ENCODE measurements at places on chromosomes 1 and 21. TPM values are rescaled to one million over a fixed set of nuclear protein-coding genes. Genes with fewer than 3 reads are reported as not detected.

DNA sequence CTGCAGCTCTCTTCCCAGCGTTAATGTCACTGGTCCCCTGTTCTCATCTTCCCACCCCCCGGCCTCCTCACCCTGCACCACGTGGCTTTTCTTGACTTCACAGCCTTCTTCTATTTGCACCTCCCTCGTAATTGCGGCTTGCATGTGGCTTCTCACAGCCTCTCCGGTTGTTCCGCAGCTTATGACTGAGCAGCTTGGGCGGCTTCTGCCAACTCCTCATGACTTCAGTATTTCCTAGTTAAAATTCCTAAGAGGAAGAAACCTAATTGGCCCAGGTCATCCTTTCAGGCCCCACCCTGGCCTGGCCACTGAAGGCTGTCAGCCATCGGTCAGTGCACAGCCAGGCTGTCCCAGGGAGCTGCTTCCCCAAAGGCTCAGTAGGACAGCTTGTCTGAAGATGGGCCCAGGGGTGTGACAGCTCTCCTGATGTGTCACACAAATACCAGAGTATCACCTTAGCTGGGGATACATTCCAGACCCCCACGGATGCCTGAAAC, 8.6 kb upstream of the RERE start:
- no peak overlapping the region for H3K27ac ChIP-seq
- DNase-seq = no peak
- H3K4me3 ChIP-seq = no peak overlapping the region
- no peaks in the 10 kb centered on the region for H3K36me3 ChIP-seq

- no peak overlapping the region for H3K4me3 ChIP-seq
- no peaks in the 10 kb centered on the region for H3K27me3 ChIP-seq
- no peaks in the 10 kb centered on the region for H3K4me1 ChIP-seq
- DNase-seq = no peak
- H3K36me3 ChIP-seq = no peaks in the 10 kb centered on the region
- H3K27ac ChIP-seq = no peak overlapping the region
Measured at GRCh38 chr1:171438441-171438840, 46.9 kb upstream of the PRRC2C start.

DNA sequence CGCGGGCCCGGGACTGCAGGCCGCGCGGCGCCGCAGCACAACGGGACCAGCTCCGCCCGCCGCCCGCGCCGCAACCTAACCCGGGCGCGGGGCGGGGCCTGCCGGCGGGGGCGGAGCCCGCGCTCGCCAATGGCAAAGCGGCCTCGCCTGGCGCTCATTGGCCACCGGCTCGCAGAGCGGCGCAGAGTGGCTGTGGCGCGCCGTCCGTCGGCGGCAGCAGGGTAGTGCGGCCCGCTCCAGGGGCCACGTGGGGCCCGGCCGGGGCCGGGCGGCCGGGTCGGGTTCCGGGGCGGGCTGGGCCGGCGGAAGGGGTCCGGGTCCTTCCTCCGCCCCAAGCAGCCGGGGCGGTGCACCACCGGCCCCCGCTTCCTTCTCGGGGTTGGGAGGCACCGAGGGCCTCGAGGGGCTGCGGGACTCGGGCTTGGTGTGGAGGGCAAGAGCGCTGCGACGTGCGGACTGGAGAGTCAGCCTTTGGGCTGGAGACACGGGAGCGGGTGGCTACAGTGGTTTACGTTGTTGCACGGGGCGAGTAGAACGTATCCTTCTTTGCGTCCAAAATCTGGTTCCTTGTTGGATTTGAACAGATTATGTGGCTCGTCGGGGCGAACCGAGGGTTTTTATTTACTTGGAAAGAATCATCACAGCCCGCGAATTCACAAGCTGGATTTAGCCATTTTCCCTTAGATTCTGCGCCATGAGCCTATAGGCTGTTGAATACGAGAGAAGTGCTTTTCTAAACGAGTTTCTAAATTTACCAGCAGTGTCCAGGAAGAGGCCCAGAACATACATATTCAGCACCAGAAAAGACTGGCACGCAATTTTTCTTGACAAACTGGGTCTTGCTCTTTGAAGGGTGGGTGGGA, at the start of gene SRM:
Gene SRM, minus strand, starts transcription at position 51 of the 863 bp plus-strand sequence. CDS start 75 bp downstream, outside the sequence.
- peaks cover 3% of the 10 kb centered on the region for H3K4me1 ChIP-seq
- peak within 1 kb of the TSS; percentile 83 for H3K27ac ChIP-seq
- peaks cover 8% of the 10 kb centered on the region for H3K36me3 ChIP-seq
- H3K27me3 ChIP-seq = no peaks in the 10 kb centered on the region
- peak; percentile 90 for DNase-seq

Gene IL22RA1
- total RNA-seq = 0.21 TPM
